ENCODE measurements at places on chromosomes 5 and 9. TPM values are rescaled to one million over a fixed set of nuclear protein-coding genes. Genes with fewer than 3 reads are reported as not detected.

Gene RNF183
- total RNA-seq = 0.27 TPM

Gene SVEP1
- not detected for total RNA-seq

Gene CORO2A
- 12.2 TPM for total RNA-seq

Gene ANKRD55
- total RNA-seq = not detected

Gene RNF180
- total RNA-seq = not detected

GRCh38 chr5:42855811-42856210 lies 44.1 kb upstream of the SELENOP start:
- no peak for DNase-seq

DNA sequence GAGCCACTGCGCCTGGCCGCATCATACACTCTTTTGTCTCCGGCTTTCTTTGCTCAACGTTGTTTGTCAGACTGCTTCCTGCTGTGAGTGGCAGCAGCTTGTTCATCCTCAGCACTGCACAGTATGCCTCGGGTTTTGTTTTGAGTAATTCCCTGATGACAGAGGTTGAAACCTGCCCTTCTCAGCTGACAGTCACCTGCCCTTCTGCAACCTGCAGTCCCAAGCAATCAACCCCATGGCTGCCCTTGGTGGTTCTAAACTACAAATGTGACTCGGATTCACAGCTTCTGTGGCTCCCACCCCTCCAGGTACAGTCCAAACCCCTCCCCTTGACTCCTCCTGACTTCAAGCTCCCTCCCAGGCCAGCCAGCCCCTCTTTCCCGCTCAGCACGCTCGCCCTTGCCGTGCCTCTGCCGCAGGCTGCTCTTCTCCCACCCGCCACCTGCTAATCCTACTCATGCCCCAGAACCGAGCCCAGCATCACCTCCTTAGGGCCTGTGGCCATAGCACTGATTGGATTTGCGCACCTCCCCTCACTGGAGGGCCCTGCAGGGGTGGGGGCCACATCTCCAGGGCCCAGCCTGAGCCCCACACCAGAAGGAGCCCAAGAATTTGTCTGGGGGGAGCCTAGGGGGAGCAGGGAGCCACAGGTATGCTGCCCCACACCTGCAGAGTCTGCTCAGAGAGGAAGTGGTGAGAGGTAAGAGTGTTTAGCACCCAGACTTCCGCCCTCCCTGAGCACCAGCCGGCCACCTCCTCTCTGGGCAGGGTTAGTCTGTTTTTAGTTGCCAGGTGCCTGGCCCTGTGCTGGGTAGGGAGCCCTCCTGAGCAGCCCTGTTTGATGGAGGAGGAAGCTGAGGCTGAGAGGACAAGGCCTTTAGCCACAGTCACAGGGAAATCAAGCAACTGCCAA lies 10.1 kb downstream of the EEIG1 start:
- DNase-seq = peak; percentile 90

GRCh38 chr5:72245951-72246532 lies 74.0 kb downstream of the MRPS27 start:
- DNase-seq = no peak

GRCh38 chr5:174311531-174312269 lies 266.2 kb downstream of the NSG2 start:
- peak; percentile 73 for DNase-seq

GRCh38 chr5:31247381-31247780 lies 53.9 kb downstream of the CDH6 start:
- no peak for DNase-seq

DNA sequence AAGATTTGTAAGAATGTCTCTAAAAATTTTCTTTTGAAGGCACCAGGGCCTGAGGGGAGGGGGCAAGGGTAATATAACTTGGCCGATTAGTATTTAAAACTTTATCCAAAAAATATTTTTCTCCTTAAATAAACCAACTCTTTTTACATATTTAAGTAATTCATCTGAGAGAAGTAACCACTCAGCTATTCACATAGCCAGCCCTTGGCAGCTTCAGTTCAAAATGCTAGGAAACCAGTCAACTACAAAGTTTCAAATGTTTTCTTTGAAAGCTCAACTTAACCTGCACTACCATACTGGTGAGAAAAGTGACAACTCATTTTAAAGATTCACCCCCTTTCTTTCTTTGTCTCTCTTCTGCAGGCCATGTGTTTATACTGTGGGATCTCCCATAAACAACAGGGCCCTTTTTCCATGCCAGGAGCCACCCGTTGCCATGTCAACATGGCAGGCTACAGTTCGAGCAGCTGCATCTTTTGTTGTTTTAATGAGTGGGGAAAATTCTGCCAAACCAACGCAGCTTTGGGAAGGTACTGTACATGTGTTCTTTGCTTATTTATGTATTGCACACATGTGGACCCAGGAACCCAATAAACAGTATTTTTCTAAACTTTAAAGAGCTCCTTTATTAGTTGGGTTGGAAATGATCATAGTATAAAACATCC lies 46.3 kb downstream of the AOPEP start:
- DNase-seq = no peak

DNA sequence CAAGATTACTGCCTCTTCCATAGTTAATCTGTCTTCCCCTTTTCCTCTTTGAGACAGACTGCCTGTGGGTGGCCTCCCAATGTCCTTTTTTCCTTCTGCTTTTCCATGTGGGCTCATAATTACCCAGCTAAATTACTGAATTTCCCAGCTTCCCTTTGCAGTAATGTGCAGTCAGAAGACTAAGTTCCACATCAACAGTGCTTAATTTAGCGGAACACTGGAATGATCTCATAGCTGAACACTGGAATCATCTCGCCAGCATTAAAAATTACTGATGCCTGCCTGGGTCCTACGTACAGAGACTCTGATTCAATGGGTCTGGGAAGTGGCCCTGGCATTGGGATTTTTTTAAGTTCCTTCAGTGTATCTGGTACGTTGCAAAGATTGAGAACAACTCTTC lies 84.3 kb downstream of the DNAH5 start:
- no peak for DNase-seq

- no peak for DNase-seq
Observed at GRCh38 chr9:18786911-18787650, 245.9 kb downstream of the SAXO1 start.

DNA sequence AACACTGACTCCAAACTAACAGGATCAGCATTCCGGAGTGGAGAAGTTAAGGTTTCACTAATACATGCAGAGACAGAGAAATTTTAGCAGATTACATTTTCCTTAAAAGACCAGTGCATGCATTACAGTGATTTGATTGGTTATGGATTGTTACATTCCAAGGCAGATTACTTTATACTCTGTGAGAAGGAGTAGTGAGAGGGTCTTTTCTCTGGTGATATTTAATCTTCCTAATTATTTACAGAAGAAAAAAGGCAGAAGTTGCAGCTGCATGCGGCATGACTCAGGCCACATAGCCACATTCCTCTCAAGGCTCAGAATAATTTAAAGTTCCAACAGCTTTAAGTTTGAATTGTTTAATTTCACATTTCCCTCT lies 53.0 kb upstream of the PDZD2 start:
- no peak for DNase-seq
